ENCODE measurements at places on chromosomes 12 and 14.

DNA sequence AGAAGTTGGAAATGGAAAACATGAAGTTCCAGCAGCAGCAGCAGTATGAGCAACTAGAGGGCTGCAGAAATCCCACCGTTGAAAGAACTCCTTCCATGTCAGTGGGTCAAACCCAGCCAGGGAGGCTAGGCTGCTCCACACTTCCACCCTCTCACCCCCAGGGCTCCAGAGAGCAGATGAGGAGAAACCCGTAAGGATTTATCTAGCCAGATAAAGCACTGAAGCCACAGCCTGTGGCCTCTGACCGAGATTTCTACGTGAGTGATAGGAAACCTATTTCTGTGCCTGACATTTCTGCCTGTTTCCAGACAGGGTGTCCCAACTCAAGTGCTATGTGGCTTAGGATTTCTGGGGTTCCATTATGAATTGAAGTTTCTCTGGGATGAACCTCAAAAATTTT, 100.0 kb upstream of the EEA1 start:
- DNase-seq: no peak

- DNase-seq: no peak
These were observed 74.8 kb upstream of the FRMD6 start for GRCh38 chr14:51576879-51577278.

- no peak for DNase-seq
These were observed 10.4 kb downstream of the MTA1 start for GRCh38 chr14:105430042-105430441.

DNA sequence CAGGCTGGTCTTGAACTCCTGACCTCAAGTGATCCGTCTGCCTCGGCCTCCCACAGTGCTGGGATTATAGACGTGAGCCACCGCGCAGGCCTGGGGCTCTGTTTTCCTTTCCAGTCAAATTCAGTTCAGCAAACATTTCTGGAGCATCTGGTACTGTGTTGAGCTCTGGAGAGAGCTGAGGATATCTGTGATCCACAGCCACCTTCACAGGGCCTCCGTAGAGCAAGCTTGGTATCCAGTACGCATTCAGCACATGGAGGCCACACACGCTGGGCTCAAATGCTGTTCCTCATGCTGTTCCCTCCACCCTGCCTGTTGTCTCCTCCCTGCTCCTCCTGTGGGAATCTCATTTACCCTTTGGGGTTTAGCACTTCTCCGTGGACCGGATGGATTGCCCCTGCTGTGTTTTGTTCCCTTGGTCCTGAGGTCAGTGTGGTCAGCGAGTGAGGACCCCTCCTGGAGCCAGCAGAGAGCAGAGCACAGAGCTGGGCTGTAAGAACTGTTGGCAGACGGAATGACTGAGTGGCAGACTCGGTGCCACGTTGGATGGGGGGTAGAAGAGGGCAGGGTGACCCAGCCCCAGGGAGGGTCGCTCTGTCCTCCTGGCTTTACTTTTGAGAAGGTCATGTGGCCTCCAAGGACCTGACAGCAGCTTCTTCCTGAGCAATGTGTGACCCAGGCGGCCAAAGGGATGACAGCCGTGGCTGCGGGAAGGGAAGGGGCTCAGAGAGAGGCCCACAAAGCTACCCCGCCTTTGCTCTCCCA, 891 bp downstream of the RPS6KL1 start:
- no peak for DNase-seq
